ENCODE measurements at places on chromosomes 12 and 14.

GRCh38 chr12:83083616-83084015 is 396.9 kb downstream of the TMTC2 start:
- DNase-seq = no peak

GRCh38 chr14:101068313-101069227 is 165.0 kb upstream of the RTL1 start:
- DNase-seq = no peak

- DNase-seq = no peak
Measured at GRCh38 chr14:104431929-104432541, 147.5 kb upstream of the C14orf180 start.

DNA sequence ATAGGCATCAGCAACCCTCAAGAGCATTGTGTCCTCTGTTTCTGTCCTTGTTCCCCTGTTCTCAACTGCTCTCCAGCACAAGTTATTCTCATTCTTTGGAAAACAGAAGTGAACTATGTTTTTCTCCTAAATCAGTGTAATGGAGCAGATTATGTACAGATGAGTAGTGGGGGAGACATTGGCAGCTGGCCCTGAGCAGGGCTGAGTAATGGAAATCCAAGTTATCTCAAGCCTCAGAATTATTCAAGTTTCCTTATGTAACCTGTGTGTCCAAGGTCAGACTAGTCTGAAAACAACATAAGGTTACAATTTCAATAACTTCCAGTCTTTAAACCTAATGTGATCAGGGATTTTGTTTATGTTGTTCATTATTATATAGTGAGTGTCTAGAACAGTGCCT is 116.1 kb upstream of the FUT8 start:
- DNase-seq = no peak

GRCh38 chr14:62667421-62667914 is 377.8 kb downstream of the KCNH5 start:
- DNase-seq = no peak

- DNase-seq = no peak
Measured at GRCh38 chr12:93621986-93622385, 49.5 kb downstream of the SOCS2 start.

DNA sequence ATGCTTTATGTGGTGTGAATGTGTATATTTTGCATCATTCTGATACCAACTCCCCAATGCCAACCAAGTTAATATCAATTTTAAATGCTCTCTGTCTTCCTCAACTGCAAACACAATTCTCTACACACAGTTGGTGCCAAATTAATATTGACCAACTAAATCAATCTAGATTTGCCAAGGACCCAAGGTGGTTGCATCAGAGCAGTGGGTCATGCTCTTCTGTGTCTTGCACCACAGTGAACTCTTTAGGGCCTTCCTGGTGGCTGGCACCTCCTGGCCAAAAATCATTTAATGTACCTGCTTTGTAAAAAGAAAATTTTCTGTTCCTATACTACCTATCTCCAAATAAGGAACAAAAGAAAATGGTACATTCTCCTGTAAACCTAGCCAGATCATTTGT is 14.1 kb downstream of the COQ10A start:
- no peak for DNase-seq

- DNase-seq = no peak
Measured at GRCh38 chr12:3165078-3165980, 88.2 kb downstream of the TSPAN9 start.

DNA sequence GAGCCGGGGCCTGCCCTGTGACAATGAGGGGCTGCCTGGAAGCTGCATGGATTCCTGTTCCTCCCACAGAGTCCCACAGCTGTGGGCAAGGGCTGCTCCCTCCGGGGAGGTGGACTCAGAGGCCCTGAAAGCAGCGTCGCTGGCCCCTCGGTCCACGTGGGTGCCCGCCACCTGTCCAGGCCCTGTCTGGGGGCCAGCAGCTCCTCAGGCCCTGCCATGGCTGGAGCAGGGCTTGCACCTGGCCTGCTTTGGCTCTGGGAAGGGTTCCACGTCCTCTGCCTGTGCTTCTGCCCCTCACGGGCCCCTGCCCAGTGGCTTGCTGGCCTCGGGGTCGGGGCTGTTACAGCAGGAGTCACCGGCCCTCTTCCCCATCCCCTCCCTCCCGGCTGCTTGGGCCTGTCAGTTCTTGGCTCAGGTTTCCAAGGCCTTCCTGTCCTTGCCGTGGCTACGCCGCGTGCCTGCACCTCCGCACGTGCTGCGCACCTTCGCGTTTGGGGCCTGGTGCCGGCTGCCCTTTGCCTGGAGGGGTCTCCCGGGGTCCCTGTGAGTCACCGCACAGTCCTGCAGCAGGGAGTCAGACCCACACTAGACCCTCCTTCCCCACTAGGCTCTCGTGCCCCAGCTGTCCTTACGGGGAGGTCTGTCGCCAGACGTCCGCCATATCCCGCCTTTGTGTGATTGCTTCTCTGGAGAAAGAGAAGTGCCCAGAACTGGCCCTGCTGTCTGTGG is 5.8 kb downstream of the FBRSL1 start:
- DNase-seq = no peak

DNA sequence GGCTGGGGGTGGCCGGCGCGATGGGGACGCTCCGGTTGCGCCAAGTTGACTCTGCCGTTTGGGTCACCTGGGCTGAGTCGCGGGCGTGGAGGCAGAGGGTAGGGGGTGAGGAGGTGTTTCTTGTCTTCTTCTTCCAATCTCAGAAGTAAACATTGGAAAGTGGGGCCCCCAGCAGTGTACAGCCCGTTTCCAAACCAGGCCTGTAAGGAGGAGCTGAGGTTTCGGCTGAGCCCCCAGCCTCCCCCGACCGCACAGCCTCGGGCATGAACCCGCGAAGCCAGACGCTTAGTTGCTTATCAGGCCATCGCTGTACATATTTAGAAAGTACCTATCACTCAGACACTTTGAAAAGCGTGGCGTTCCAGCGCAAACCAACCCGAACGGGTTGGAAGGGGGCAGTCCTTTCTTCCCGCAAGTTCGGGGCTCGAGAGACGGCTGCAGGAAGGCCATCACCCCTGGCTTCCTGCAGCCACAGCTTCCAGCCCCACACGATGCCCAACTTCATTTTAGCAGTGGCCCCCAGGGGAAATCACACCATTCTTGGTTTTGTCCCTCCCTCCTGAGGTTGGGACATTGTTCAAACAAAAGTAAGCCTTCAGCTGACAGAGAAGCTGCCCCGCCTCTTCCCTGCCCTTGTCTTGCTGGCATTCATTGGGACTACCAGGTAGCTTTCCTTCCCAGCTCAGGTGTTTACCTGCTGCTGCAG is 164.1 kb downstream of the ZFP36L1 start:
- DNase-seq = no peak

GRCh38 chr14:54673193-54674045 is 106.5 kb downstream of the SAMD4A start:
- DNase-seq = no peak

GRCh38 chr12:97164936-97165335 is 257.9 kb downstream of the NEDD1 start:
- DNase-seq = no peak

DNA sequence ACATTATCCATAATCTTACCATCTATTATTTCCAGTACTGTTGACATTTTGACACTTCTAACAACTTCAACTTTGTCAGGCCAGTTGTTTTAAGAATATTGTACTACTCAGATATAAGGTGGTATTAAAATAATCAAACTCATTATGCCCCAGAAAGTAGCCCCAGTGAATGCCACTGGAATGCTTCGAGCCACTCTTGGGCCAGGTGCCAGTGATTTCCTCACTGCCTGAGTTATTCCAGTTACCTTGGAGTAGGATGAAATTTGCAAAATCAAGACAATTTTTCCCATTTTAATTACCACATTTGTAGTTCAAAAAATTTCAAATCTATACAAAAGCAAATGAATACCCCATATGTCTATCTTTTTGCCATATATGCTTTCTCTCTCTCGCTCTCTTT is 9.2 kb downstream of the CIPC start:
- DNase-seq = no peak

DNA sequence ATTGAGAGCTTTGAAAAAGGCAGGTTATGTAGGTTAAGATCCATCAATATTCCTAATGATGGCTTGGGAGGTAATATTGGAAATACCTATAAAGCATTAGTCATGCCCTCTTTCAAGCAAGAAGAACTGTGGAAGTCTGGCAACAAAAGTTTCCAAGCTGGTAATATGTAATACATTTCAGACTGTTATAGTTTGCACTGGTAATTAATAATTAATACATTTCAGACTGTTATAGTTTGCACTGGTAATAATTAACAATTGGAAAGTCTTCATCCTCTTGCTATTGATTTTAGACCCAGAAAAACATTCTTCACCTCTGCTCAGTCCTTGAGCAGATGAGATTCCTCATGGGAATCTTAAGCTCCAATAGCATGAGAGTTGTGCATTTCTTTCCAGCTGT is 29.0 kb upstream of the WDR89 start:
- no peak for DNase-seq

- DNase-seq = no peak
Measured at GRCh38 chr14:101357559-101358319, 203.6 kb upstream of the DIO3 start.

DNA sequence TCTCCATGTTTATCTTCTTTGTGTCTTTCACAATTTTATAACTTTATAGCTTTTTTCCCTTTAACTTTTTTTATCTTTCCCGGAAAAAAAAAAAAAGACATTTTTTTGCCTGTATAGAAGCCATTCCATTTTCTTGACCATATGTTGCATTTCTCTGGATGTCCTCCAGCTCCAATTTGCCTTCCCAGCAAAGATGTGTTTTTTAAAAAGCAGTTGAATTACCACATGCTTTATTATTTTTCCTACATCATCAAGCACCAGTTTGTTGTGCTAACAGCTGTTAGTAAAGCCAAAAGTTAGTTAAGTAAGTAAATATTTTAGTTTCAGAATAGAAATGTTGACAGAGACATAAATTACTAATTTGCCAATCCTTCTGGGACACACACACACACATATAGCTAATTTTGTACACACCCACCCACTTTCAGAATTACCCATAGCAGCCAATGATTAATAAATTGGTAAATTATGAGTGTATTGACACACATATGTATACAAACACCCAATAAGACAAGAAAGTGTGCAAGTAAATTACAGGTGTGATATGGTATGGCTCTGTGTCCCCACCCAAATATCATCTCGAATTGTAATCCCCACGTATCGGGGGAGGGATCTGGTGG is 118.3 kb downstream of the SLC38A6 start:
- no peak for DNase-seq

DNA sequence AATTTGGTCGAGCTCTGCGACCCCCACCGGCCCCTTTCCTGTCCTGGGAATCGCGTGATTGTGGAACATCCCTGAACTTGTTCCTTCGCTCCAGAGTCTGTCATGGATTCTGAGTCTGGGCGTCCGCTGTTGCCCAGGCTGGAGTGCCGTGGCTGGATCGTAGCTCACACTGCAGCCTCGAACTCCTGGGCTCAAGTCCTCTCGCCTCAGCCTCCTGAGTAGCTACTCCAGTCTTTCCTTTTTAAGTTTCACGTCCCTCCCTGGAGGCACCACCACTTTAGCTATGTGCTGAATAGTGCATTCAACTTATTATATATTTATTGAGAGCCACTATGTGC is 698 bp downstream of the ACOT6 start:
- DNase-seq = peak; percentile 29

DNA sequence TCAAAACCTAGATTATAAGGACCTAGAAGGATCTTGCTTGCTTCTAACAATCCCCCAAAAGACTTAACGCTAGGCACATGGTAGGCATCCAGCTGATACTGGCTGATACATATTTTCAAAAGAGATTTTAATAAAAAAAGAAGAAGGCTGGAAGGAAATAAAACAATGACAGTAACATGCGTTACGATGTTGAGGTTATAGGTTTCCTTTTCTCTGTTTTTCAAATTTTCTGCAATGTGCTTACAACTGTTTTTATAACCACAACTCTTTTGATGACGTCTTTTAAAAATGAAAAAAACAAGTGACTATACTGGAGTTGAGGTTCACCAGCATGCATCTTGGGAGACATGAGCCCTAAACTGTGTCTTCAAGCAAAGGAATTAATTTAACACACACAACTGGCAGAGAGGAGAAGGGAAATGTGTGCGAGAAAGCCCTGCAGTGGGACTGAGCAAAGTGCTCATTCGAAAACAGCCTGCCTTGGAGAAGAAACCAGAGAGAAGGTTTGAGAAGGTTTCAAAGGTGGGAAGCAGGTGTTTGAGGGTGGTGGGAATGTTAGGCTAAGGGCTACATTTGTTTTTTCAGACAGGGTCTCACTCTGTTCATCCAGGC is 80.4 kb downstream of the DUSP16 start:
- no peak for DNase-seq

DNA sequence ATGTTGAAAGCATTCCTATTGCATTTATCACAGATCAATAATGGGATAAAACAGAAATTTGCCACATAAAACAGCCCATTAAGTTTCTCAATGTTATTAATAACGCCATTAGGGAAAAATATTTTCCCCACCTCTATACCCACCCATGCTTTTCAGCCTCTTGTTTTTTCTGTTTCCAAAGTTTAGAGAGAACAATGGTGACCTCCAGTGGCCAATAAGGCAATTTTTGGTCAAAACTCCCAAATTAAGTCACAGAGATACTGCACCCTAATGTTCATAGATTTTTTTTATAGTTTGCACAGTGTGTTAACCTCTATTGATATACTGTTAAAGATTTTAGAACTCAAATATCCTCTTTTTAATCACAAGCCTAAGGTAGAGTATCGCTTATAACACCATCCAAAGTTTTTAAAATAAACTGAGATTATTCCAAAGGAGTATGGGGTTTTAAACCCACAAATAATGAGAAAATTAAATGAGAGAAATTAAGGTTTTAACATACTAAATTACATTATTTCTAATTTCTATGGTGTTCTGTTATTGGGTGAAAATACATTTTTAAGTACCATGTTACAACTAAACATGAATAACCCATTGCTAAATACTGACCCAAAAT is 184.7 kb upstream of the DCN start:
- peak; percentile 43 for DNase-seq

DNA sequence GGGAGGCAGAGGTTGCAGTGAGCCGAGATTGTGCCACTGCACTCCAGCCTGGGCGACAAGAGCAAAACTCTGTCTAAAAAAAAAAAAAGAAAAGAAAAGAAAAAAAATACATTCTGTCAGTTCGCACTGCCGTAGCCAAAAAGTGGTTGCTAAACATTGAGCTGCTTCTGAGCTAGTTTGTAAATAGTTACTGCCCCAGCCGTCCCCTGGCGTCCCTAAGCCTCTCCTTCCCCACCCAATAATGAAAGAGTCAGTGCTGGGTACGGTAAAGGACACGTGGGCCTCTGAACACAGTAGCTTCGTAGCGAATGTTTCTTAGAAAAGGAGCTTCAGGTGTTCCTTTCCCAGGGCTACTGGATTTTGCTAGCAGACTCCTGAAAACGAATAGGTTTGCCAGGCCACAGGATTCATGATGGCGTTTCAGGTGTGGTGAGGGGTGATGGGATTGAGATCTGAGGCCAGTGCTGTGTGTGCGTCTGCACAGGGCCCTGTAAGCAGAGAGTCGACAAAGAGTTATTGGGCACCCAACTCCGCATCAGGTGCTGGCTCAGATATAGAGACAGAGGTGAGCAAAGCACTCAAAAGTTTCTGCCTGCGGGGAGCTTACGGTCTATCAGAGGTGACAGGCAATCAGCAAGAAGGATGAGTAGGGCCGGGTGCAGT is 94.1 kb downstream of the LGMN start:
- no peak for DNase-seq
